ENCODE measurements at places on chromosomes 1 and 21. TPM values are rescaled to one million over a fixed set of nuclear protein-coding genes. Genes with fewer than 3 reads are reported as not detected.

The PLA2G2A gene
- polyA plus RNA-seq = 0.18 TPM

The ATP1A4 gene
- 0.15 TPM for polyA plus RNA-seq

The DCDC2B gene
- polyA plus RNA-seq = 1.9 TPM

The TMEM82 gene
- polyA plus RNA-seq = 3.2 TPM

DNA sequence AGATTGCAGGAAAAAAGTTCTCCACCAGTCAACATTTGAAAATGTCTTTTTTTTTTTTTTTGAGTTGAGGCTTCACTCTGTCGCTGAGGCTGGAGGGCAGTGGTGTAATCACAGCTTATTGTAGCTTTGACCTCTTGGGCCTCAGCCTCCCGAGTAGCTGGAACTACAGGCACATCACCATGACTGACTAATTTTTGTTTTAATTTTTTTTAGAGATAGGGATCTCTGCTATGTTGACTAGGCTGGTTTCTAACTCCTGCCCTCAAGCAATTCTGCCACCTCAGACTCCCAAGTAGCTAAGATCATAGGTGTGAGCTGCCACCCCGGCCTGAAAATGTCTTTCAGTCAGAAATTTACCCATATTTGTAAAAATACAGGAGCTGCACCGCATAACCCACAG is 30.6 kb upstream of the USP24 start:
- no peak for DNase-seq

DNA sequence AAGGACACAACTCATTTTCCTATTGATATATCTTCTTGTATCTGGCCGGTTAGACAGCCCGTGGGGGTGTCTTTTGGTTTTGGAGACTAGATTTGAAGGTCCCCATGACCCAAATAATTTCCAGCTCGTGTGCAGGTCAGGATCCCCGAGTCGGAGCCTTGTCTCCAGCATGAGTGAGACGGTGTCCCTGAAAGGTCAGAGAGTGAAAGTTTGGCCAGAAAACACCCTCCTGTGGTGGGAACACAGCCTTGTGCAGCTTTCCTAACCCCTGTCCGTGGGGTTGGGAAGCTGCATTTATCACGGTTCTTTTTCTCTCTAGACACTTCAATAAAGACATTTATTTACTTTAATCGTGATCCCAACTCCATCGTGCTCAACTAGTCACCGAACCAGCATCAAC is 17.6 kb downstream of the COQ8A start:
- DNase-seq = no peak

GRCh38 chr1:30183895-30184294 is 539.5 kb downstream of the MATN1 start:
- DNase-seq = no peak

DNA sequence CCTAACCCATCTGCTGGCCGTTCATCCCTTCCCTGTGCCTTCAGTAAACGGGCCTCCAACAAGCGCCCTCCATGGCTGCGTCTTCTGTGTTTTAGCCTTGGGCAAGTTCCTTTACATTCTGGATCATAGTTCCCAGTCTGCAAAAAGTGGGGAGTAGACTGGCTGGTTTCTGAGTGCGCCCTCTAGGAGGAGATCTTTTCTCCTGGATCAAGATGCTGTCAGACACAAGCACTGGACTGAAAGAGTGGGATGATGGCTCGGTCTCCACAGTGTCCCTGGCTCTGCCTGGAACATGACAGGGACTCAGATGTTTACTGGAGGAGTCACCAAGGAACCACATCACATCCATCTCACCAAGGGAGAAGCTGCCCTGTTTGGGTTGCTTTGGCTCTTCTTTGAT is 88.8 kb downstream of the PRDM2 start:
- DNase-seq = no peak

DNA sequence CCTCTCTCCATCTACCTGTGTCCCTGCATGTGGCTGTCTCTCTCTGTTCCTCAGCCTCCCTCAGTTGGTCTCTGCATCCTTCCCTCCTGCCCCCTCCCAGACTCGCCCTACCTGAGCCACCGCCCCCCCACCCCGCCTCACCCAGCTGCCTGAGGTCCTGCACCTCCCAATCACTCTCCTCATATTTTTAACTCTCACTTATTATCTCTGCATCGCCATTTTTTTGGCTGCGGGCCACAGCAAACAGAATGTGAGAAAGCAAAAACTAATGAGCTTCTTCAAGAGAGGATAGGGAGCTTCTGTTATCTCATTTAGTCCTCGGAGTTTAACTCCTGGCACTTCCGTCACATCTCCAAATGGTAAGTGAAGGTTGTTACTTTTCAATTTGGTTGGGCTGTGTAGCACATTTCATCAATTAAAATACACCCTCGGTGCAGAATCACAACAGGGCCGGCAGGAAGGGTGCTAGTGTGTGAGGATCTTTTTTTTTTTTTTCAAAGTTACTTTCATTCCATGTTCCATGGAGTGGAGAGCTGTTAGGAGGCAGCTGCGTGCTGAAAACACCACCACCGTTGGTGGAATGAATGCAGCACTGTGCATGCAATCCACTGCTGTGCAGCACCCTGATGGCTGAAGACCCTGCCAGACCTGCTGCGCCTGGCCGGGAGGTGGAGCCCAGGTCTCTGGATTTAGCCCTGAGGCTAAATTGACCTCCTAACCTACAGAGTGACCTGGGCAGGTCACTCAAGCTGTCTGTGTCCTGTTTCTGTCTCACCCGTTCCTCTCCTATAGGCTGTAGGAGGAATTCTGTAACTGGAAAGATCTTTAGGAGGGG is 157.2 kb upstream of the NFIA start:
- DNase-seq = no peak

- no peak for DNase-seq
Measured at GRCh38 chr1:171346881-171347280, 32.9 kb downstream of the FMO4 start.

DNA sequence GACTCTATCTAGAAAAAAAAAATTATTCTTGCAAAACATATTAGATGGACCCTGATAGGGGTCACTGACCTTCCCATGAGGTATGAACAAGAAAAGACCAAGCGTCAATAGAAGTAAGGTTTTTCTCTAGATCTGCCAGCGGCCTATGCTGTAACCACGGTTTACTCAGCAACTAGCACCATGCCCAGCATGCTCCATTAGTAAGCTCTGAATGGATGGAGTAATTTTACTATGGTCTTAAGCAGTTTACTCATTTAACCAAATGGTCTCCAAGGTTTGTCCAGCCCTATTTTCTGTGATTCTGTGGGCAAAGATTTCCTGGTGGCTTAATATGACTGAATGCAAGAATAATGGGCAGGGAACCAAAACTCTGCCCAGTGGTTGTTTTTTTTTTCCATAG is 113.9 kb downstream of the ADSS2 start:
- no peak for DNase-seq

Data from left kidney (tissue), 8 donors.